ENCODE measurements at places on chromosomes 3 and 15.

GRCh38 chr3:128152419-128153155 is 694 bp upstream of the EEFSEC start:
- peak; percentile 89 for DNase-seq

GRCh38 chr3:195238586-195239118 is 32.3 kb downstream of the XXYLT1 start:
- DNase-seq = no peak

- no peak for DNase-seq
Measured at GRCh38 chr3:144645300-144645699, 673.7 kb downstream of the DIPK2A start.

GRCh38 chr3:168925568-168925967 is 737.9 kb downstream of the MECOM start:
- DNase-seq = no peak

DNA sequence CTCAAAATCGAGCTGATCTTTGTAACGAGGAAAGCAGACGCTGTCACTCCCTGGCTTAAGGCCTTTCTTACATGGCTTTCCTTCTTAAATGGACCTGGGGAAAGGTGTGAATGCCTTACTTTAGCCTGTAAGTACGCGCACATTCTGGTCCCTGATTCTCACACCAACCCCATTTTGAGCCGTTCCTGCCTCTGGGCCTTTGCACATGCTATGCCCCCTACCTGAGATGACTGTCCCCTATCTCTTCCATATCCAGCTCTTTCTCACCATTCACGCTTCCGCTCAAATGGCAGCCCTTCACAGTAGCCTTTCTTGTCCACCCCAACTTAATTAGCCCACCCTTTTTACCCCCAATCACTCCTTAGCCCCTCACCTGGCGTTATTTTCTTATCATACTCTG is 496.7 kb downstream of the SHQ1 start:
- DNase-seq = no peak

GRCh38 chr3:126377211-126377610 is 17.5 kb upstream of the CFAP100 start:
- DNase-seq = no peak

GRCh38 chr3:133856316-133856715 is 39.4 kb downstream of the RAB6B start:
- DNase-seq = no peak

- DNase-seq = no peak
Measured at GRCh38 chr15:74316141-74316540, 51.3 kb downstream of the CYP11A1 start.

- no peak for DNase-seq
Measured at GRCh38 chr15:27454281-27455075, 483.5 kb downstream of the GABRG3 start.

DNA sequence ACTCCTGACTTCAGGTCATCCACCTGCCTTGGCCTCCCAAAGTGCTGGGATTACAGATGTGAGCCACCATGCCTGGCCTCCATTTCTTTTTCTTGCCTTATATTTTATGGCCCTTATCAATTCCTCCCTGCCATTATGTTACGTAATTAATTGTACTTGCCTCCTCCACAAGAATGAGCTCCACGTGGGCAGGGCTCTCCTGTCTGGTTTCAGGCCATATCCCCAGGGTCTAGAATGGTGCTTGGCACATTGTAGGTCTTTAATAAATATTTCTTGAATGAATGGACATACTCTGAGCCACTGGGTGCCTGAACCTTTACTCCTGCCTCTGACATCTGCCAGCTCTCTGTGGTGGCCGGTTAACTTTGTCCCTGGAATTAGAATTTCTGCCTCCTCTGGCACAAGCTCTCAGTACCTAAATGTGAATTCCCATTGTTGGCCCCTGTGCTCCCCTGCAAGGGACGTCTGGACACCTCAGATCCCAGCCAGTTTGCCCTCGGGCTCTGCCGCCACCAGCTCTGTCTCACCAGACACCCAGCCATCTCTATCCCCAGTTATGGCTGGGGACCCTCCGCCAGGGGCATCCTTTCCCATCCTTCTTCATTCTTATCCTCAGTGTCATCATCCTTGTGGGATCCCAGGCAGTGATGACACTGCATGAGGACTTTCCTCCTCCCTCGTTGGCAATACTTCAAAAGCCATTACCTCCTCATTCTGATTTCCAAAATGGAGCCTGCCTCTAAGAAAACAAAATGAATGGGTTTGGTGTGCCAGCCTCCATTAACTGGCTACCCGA is 165.6 kb upstream of the SMAD3 start:
- DNase-seq = no peak

GRCh38 chr3:115667738-115668065 is 44.4 kb downstream of the GAP43 start:
- no peak for DNase-seq

DNA sequence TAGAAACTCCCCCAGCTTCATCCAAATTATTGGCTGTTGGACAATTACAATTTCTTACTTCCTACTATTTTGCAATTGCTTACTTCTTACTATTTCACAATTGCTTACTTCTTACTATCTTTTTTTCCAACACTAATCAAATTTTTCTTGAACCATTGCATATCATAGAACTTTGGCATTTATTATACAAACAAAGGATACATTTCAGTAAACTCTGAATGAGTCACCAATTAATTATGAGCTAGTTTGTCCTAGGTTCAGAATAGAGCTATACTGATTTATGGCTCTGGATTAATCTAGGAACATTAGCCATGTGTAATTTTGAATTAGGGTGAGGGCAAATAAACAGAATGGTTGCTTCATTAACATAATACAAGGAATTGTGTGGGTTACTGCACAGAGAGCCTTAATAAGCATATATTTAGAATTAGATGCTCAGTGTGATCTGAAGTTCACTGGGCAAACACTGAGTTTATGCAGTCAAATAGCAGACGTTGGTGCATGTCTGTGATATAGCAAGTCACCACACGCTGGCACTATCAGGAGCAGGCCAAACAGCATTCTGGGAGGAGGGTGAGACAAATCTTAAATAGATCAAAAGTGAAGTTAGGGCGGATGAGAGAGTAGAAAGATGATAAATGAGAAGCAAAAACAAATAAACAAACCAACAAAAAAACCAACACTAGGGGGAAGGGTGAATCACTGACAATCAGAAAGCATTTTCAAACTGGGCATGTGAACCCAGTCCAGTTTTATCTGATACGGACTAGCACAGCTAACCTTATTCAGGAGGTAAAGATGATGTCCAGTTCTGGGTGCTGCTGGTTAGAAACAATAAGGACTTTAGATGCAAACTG is 21.5 kb downstream of the GABRR3 start:
- peak; percentile 7 for DNase-seq

- DNase-seq = no peak
Measured at GRCh38 chr15:45169608-45170480, 17.9 kb downstream of the SHF start.

DNA sequence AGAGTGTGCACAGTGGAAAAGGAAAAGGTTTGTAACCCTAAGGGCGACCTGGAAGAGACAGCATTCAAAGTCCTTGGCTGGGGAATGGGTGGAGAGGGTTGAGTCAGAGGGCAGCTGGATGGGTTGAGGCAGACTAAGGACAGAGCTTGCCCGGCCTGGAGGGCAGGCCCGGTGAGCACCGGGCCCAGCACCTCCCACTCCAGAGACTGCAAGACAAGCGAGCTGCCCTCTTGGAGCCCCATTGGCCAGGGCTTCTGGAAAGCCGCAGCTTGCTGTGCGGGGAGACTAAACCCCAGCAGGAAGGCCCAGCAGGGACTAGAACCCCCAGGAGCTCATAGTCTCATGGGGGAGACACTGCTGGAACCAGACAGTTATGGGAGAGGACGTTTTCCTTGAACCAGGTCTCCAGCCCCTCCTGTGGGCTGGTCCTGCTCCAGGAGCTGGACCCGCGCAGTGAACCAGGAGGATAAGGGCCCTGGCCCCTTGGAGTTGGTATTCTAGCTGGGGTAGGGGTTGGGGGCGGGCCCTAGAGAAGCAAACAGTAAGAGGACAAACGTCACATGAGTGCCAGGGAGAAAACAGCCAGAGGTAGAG is 59.1 kb downstream of the RGMA start:
- DNase-seq = peak; percentile 63

DNA sequence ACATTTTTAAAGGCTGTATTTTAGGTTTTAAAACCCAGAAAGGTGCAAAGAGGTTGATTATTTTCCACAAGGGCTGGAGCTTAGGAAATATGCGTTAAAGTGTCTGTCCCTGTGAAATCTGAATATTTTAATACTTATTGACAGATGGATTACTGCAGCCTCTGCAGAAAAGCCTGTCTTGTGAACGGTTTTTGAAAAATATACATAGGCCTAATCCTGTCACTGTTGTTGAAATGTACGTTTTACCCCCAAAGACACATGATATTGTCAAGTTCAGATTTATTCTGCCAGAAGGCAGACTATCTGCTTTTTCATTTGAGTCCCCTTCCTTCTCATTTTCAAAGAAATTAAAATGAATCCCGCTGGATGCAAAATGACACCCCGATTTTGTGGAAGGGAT is 2.2 kb upstream of the BCL6 start:
- peak; percentile 8 for DNase-seq

DNA sequence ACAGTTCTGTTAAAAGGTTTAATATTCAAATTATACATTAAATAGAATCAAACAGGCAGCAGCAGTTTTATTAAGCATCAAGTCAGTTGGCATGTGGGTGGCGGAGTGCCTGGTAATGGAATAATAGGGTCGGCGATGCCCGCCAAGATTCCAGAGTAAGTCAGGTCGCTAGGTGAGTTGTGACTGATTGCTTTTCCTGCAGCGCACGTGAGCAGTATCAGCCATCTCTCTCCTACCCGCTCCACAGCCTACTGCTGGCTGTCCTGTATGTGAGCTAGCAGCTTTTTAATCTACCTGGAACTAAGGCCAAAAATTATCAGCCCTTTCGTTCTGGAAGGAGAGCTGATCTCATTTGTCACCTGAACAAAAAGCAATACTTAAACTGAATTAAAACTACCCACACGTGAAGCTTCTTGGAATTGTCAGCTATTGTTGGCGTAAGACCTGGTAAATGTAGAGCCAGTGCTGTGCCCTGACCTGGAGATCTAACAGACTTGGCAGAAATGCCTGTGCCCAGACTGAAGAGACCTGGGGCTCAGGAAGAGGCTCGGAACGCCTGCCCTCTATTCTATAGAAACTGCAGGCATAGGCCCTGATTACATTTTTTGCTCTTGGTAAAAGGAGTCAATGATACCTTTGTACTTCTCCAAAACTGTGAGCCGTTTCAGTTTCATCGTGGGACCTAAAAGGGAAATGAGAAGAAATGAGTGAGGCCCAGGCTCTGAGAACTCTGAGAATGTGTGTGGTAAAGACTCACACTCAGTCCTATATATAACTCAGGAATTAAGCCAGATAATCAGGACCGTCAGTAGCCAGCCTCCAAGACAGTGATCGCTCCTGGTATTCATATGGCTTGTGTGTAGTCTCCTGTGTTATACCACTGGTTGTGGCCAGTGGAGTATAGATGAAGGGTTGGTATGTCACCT is 21.9 kb downstream of the IDH3A start:
- DNase-seq = no peak

- DNase-seq = peak; percentile 58
Measured at GRCh38 chr3:51501833-51502561, 2.2 kb upstream of the DCAF1 start.

Data from DMS53 (cell line).